Nephron progenitor cell (in vitro differentiated cells): ENCODE measurements at places on chromosomes 7 and 10.

- DNase-seq = no peak
- peaks cover 4% of the 10 kb centered on the region for H3K27me3 ChIP-seq
- H3K36me3 ChIP-seq = peaks cover 32% of the 10 kb centered on the region
- peaks cover 79% of the 10 kb centered on the region for H3K4me1 ChIP-seq
- H3K4me3 ChIP-seq = peak overlapping the region; percentile 66
Measured at GRCh38 chr7:47573758-47574481, 8.0 kb downstream of the TNS3 start.

GRCh38 chr7:95549818-95550529, 46.3 kb downstream of the PDK4 start:
- no peaks in the 10 kb centered on the region for H3K27me3 ChIP-seq
- no peak for DNase-seq
- H3K27ac ChIP-seq = peak overlapping the region; percentile 93
- peaks cover 29% of the 10 kb centered on the region for H3K4me1 ChIP-seq

DNA sequence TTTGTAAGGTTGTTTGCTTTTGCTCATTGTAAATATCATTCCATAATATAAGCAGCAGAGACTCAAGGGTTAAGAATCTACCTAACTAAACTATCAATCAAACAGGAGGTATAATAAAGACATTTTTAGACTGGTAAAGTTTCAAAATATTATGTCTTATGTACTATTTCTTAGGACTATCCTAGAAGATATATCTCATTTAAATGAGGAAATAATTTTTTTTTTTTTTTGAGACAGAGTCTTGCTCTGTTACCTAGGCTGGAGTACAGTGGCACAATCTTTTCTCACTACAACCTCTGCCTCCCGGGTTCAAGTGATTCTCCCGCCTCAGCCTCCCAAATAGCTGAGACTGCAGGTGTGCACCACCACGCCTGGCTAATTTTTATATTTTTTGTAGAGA, 80.9 kb upstream of the PARD3 start:
- no peak for DNase-seq
- H3K36me3 ChIP-seq = peaks cover 3% of the 10 kb centered on the region
- H3K4me3 ChIP-seq = no peak overlapping the region
- peaks cover 23% of the 10 kb centered on the region for H3K4me1 ChIP-seq
- no peak overlapping the region for H3K27ac ChIP-seq

DNA sequence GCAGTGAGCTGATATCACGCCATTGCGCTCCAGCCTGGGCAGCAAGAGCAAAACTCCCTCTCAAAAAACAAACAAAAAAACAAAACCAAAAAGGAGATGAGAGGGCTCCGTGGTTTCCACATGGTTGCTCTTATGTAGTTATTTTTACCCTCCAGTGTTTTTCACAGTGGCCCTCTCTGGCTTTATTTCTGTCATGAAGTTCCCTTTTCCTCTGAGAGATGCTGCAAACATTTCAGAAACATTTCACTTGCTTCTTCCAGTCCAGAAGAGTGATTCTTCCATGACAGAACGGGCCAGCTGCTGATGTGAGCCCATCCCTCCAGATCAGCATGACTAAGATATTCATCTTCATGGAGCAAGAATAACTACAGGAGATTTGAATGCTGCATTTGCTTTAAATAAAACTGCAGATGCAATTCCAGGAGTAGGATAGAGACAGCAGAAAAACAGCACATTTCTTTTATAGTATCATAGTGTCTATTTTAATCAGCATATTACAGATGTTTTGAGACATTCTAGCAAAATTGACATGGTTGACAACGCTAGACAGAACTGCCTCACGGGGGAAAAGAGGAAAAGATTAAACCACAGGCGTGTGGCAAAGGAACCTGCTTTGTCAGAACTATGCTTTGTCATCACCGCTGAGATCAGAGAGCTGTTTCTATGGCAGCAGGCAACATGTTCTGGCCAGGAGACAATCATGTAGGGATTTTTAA, 40.3 kb downstream of the NRCAM start:
- H3K4me3 ChIP-seq = no peak overlapping the region
- H3K36me3 ChIP-seq = no peaks in the 10 kb centered on the region
- H3K27me3 ChIP-seq = peaks cover 2% of the 10 kb centered on the region
- no peak for DNase-seq

- peaks cover 46% of the 10 kb centered on the region for H3K4me1 ChIP-seq
- H3K4me3 ChIP-seq = no peak overlapping the region
Measured at GRCh38 chr10:124632064-124632531, 112.1 kb downstream of the FAM53B start.

GRCh38 chr10:118516716-118517115, 78.7 kb downstream of the PRLHR start:
- no peaks in the 10 kb centered on the region for H3K36me3 ChIP-seq
- H3K4me3 ChIP-seq = no peak overlapping the region
- H3K27me3 ChIP-seq = peaks cover 3% of the 10 kb centered on the region
- H3K4me1 ChIP-seq = no peaks in the 10 kb centered on the region

DNA sequence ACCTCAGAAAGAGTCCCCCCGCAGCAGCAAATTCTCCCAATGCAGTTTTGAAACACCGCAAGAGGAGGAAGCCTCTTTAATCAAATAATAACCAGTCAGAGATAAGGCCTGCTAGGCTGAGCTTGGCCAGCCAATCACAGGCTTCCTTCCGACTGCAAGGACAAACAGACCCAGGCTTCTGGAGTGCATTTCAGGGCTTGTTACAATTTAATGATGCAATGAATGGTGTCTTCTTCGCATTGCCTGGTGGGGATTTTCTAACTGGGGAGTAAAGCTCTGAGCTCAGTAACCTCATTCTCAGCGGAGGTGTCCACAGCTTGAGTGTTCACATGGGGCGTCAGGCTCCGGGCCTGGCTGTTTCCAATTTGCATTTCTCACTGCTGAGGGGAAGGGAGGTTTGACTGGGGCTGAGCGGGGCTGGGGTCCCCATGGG, 31.8 kb upstream of the GPAM start:
- peaks cover under 1% of the 10 kb centered on the region for H3K4me1 ChIP-seq
- no peaks in the 10 kb centered on the region for H3K36me3 ChIP-seq
- H3K4me3 ChIP-seq = no peak overlapping the region
- DNase-seq = no peak
- peaks cover 3% of the 10 kb centered on the region for H3K27me3 ChIP-seq
- H3K27ac ChIP-seq = no peak overlapping the region

GRCh38 chr10:11993834-11994468, 48.7 kb downstream of the UPF2 start:
- H3K36me3 ChIP-seq = peaks cover 78% of the 10 kb centered on the region
- H3K27me3 ChIP-seq = no peaks in the 10 kb centered on the region
- peak overlapping the region; percentile 41 for H3K27ac ChIP-seq
- no peak overlapping the region for H3K4me3 ChIP-seq

GRCh38 chr7:91847876-91848588, 32.5 kb downstream of the MTERF1 start:
- no peak overlapping the region for H3K4me3 ChIP-seq
- H3K27me3 ChIP-seq = peaks cover 3% of the 10 kb centered on the region
- no peaks in the 10 kb centered on the region for H3K4me1 ChIP-seq
- H3K27ac ChIP-seq = peak overlapping the region; percentile 52
- H3K36me3 ChIP-seq = peaks cover 21% of the 10 kb centered on the region

DNA sequence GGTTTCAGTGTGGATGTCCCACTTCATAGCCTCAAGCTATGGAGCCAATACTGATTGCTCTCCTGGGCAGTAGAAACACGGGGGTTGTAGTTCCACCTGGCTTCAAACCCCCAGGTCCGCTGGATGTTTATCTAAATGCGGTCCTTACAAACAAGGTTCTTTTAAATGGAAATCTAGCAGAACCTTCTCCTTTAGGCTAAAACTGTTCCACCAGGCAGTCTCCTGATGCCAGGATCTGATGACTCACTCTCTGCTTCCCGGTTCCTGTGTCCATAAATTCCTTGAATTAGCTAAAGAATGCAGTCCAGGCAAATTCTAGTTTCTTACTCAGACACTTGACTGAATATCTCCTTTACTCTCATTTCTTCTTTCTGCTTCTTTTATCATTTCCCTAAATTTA, 108.4 kb upstream of the FAM3C start:
- no peak overlapping the region for H3K27ac ChIP-seq
- peaks cover 2% of the 10 kb centered on the region for H3K27me3 ChIP-seq
- H3K4me3 ChIP-seq = no peak overlapping the region
- peaks cover 32% of the 10 kb centered on the region for H3K36me3 ChIP-seq

GRCh38 chr10:71429929-71430328, 33.2 kb downstream of the CDH23 start:
- DNase-seq = no peak
- no peak overlapping the region for H3K27ac ChIP-seq
- H3K36me3 ChIP-seq = no peaks in the 10 kb centered on the region
- peaks cover 18% of the 10 kb centered on the region for H3K4me1 ChIP-seq
- H3K27me3 ChIP-seq = peaks cover 14% of the 10 kb centered on the region

- H3K4me3 ChIP-seq = no peak overlapping the region
- peaks cover 8% of the 10 kb centered on the region for H3K27me3 ChIP-seq
- H3K4me1 ChIP-seq = no peaks in the 10 kb centered on the region
Measured at GRCh38 chr7:104255194-104255593, 47.4 kb upstream of the ORC5 start.

GRCh38 chr10:35422228-35422627, 85.9 kb downstream of the CCNY start:
- H3K27ac ChIP-seq = peak overlapping the region; percentile 55
- peak overlapping the region; percentile 53 for H3K4me3 ChIP-seq
- H3K36me3 ChIP-seq = no peaks in the 10 kb centered on the region
- peaks cover 5% of the 10 kb centered on the region for H3K27me3 ChIP-seq
- DNase-seq = peak; percentile 19

GRCh38 chr7:479115-479947, 40.3 kb downstream of the PDGFA start:
- H3K27me3 ChIP-seq = peaks cover 21% of the 10 kb centered on the region
- H3K36me3 ChIP-seq = peaks cover 4% of the 10 kb centered on the region
- H3K4me3 ChIP-seq = no peak overlapping the region
- no peak for DNase-seq

DNA sequence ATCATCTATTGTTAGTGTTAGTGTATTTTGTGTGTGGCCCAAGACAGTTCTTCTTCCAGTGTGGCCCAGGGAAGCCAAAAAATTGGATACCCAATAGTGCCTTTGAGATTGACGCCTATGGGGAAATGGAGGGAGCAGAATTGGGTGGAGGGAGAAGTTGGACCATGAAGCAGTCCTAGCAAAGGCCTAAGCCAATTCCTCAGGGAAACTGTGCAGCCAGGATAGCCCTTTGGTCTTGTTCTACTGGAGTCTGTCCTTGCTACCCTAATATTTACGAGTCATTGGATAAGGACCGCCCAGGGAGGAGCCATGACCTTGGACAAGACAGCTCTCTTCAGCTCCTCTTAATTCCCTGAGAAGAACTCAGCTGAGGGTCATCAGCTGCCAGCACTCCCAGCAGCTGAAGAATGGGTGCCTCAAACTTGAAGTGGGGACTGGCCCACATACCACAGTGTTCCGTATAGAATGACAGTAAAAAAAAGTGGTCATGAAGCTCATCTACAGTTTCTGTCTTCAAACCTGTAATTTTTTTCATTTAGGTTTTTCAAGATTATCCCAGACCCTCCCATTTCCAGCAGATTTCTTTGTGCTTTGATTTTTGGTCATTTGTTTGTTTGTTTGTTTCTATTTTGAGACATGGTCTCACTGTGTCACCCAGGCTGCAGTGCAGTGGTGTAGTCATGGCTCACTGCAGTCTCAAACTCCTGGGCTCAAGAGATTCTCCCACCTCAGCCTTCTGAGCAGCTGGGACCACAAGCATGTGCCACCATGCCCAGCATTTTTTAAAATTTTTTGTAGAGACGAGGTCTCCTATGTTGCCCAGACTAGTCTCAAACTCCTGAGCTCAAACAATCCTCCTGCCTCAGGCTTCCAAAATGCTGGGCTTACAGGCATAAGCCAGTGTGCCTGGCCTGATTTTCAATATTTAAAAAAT, 81.2 kb downstream of the C1GALT1 start:
- peaks cover 6% of the 10 kb centered on the region for H3K27me3 ChIP-seq
- no peak overlapping the region for H3K4me3 ChIP-seq
- peaks cover 8% of the 10 kb centered on the region for H3K4me1 ChIP-seq
- peaks cover 26% of the 10 kb centered on the region for H3K36me3 ChIP-seq
- no peak overlapping the region for H3K27ac ChIP-seq
- DNase-seq = no peak

- no peaks in the 10 kb centered on the region for H3K4me1 ChIP-seq
- H3K36me3 ChIP-seq = peaks cover 63% of the 10 kb centered on the region
- no peaks in the 10 kb centered on the region for H3K27me3 ChIP-seq
- no peak overlapping the region for H3K27ac ChIP-seq
- H3K4me3 ChIP-seq = no peak overlapping the region
Measured at GRCh38 chr7:73470208-73470607, 36.6 kb downstream of the FZD9 start.

GRCh38 chr10:71746344-71747037, 26.8 kb downstream of the VSIR start:
- H3K27me3 ChIP-seq = peaks cover 9% of the 10 kb centered on the region
- H3K4me1 ChIP-seq = peaks cover 47% of the 10 kb centered on the region
- no peak overlapping the region for H3K27ac ChIP-seq
- peak overlapping the region; percentile 52 for H3K4me3 ChIP-seq

- DNase-seq = peak; percentile 94
- H3K27ac ChIP-seq = peak within 1 kb of the TSS; percentile 5
- peaks cover 48% of the 10 kb centered on the region for H3K4me1 ChIP-seq
- peak within 1 kb of the TSS; percentile 84 for H3K4me3 ChIP-seq
- peaks cover 35% of the 10 kb centered on the region for H3K27me3 ChIP-seq
Measured at GRCh38 chr10:30059209-30060107, at the start of gene JCAD. JCAD (minus strand) TSS chr10:30059586; CDS start chr10:30047812, 11,774 bp downstream.

GRCh38 chr7:140045697-140046096, 17.1 kb downstream of the PARP12 start:
- H3K36me3 ChIP-seq = no peaks in the 10 kb centered on the region
- H3K4me3 ChIP-seq = no peak overlapping the region
- no peak for DNase-seq
- no peak overlapping the region for H3K27ac ChIP-seq
- H3K27me3 ChIP-seq = peaks cover 12% of the 10 kb centered on the region
- peaks cover 4% of the 10 kb centered on the region for H3K4me1 ChIP-seq

- H3K36me3 ChIP-seq = no peaks in the 10 kb centered on the region
- H3K4me3 ChIP-seq = no peak overlapping the region
- no peaks in the 10 kb centered on the region for H3K27me3 ChIP-seq
- no peak for DNase-seq
Measured at GRCh38 chr7:49937608-49938007, 155.4 kb downstream of the ZPBP start.

DNA sequence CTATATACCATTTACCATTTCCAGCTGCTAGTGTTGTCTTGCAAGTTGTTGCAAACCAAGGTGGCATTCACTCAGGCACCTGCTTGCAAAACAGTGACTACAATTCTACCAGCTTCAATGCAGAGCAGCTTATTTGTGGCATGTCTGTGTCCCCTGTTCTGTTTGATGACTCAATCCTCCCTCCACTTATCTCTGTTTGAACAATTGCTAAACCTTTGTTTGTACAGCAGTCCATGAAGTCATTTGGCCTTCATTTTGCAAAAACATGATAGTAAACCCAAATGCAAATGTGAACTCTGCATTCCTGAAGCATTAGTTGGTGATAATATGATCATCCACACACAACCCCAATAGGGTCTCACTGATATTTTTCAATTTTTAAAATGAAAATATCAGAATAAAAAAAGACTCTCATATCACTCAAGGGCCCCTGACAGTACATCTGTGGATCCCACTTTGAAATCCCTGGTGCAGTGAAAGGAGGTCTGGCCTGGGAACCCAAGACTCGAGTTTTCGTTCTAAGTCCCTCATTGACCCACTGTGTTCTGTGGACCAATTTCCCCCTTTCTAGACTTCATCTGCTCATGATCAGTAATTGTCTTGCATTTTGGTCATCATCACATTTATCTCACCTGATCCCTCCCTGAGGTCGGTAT, 425.4 kb downstream of the RPS24 start:
- no peak overlapping the region for H3K4me3 ChIP-seq
- no peak for DNase-seq
- H3K27me3 ChIP-seq = peaks cover 20% of the 10 kb centered on the region
- H3K4me1 ChIP-seq = peaks cover 69% of the 10 kb centered on the region
- no peaks in the 10 kb centered on the region for H3K36me3 ChIP-seq
